ENCODE measurements at places on chromosomes 12 and 14.

DNA sequence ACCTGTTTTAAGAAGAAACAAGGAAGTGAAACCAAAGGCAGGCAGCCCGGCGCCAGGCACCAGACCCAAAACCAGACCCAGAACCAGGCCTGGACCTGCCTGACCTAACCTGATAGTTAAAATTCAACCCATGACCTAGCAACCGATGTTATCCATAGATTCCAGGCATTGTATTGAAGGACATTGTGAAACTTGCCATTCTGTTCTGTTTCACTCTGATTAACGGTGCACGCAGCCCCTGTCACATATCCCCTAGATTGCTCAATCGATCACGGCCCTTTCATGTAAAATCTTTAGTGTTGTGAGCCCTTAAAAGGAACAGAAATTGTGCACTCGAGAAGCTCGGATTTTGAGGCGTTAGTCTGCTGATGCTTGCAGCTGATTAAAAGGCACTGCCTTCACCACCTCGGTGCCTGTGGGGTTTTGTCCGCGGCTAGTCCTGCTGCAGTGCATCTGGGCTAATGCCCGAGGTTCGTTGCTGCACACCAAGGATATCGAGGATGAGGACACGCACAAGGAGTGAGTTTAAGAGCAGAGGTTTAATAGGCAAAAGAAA is 262.5 kb upstream of the TMEM132C start:
- no peak for DNase-seq

- no peak for DNase-seq
Measured at GRCh38 chr12:116959198-116959460, 48.4 kb downstream of the FBXW8 start.

- no peak for DNase-seq
Measured at GRCh38 chr12:65675141-65675621, 149.1 kb upstream of the HMGA2 start.

DNA sequence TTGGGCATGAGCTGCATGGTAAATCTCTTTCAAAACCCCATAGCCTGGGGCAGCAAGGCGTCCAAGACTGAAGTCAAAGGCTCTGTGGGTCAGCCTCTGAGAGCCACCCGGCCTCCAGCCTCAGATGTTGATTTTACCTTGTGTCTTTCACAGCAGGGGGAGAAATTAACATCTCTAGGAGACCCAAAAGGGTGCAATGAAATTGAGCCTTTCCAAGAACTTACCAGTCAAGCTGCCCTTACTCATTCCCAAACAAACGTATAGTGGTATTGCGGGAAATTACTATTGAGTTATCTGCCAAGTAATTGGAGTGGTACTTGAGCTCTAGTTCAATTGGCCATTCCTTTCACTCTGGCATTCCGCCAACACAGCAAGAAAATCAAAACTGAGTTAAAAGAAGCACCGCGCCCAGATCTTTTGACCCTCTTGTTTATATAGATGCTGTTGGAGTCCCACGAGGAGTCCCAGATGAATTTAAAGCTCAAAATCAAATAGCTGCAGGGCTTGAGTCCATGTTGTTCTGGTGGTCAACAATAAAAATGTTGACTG is 380.7 kb upstream of the SYT1 start:
- no peak for DNase-seq

GRCh38 chr14:32648434-32648833 is 290.2 kb upstream of the NPAS3 start:
- DNase-seq = no peak

GRCh38 chr12:76031081-76031413 is 529 bp downstream of the PHLDA1 start:
- DNase-seq = no peak

- no peak for DNase-seq
Measured at GRCh38 chr14:50447461-50447860, 50.8 kb upstream of the CDKL1 start.

DNA sequence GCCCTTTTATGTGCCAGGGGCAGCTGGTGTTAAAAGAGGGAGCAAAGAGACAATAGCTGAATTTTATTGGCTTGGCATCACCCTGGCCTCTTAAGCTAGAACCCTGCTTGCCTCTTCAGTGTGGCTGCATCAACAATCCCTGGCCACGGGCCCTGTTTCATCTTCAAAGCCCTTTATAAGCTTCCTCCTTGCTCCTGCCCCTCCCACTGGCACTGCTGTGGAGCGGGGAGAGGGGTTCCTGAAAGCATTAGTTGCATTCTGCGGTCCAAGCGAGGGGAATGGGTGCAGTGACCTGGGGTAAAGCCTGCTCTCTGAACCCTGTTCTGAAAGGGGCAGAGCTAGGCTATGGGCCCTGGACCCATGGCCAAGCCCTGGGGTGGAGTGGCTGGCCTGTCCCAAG is 220 bp upstream of the KRT83 start:
- no peak for DNase-seq

DNA sequence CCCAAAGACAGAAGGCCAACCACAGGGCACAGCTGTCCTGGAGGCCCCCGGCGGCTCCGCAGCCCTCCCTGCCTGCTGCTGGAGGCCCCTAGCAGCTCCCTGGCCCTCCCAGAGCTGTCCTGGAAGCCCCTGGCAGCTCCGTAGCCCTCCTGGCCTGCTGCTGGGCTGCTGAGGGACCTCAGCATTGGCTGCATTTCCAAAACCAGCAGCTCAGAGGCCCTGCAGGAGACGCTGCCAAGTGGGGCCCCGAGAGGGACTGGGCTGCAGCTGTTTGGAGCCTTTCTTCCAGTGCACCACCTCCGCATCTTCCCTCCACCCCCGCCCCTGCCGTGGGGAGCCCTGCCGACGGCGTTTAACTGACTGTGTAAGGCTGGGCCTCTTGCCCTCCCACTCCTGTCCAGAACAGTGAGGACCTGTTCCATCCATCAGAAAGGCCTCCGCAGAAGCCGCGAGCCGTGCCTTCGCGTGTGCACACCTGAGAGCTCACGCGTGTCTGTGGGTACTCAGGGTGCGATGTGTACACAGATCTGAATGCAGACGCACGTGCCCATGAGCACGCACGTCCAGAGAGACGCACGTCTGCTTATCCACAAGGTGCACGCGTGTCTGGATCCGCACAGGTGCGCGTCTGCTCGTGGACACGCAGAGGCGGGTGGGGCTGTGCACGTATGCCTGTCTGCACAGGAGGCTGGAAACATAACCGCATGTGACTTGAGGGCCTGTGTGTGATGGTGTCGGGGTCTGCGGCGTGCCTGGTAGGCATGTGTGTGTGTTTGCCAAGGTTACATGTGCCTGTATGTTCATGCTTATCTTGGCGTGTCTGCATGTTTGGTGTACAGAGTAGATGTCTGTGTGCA is 57.0 kb upstream of the FBRSL1 start:
- DNase-seq = no peak

DNA sequence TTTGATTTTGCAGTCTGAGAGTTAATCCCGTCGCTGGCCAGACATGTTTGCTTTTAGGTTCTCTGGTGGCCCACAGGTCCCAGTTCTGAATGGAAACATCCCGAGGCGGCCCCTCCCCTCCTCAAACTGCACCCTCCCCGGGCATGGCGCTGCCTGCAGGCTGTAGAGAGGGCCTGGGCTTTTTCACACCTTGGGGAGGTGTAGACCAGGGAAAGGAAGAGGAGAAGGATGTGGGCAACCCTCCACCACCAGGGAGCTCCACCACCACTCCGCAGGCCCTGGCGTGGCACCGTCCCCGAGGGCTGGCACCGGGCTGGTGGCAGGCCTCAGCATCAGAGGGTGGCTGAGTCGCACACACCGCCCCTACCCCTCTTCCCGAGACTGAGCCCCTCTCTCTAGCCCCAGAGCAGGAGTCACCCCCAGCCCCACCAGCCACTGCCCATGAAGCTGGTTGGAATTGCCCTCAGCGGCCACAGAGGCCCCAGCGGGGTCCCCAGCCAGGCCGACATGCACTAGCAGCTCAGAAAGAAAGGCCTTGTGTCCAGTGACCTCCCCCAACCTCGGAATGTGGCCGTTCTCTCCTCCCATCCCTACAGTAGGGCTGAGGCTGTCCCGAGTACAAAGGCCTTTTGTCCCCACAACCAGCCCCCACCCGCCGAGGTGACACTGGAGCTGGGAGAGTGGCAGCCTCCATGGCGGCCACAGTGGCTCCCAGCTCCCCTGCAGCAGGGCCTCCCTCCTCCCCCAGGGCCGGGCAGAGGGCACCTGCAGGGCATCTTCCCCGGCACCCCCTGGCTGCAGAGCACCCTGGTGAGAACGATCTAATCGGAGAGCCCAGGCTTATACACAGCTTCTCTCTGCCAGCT is 23.5 kb upstream of the INF2 start:
- peak; percentile 41 for DNase-seq

- no peak for DNase-seq
Measured at GRCh38 chr14:65371784-65372183, 40.7 kb upstream of the FUT8 start.

- no peak for DNase-seq
Measured at GRCh38 chr14:54686219-54686870, 119.4 kb downstream of the SAMD4A start.

DNA sequence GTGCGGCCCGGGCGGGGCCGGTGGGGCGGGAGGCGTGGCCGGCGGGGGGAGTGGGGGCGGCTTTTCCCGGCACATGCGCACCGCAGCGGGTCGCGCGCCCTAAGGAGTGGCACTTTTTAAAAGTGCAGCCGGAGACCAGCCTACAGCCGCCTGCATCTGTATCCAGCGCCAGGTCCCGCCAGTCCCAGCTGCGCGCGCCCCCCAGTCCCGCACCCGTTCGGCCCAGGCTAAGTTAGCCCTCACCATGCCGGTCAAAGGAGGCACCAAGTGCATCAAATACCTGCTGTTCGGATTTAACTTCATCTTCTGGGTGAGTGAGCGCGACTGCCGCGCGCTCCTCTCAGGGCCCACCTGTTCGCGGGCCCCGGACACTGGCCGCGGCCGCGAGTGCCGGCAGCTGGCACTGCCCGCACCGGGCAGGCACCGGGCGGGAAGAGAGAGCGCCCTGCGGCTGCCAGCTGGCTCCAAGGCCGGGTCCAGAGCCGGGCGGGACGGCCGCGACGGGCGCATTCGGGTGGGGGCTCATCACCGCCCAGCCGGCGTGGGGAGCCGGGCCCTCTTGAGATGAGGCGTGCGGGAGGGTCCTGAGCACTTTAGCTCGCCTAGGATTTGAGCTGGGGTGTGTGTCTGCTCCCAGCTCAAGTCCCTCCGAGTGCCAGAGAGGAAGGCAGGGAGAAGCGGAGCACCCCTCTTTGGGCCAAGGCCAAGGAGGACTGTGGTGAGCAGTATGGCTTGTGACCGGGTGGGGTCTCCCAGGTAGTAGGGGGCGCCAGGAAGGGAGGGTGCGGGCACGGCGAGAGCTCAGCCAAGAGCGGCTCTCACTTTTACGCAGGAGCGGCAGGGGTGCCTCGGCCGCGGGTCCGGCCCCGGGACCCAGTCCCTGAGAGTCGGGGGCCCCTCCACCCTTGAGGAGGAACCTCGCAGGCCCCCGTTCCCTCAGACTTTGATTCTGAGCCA is at the start of gene CD9:
CD9 (plus strand) TSS at position 145 of the 957 bp plus-strand sequence; CDS start at position 245, 100 bp downstream.
- DNase-seq = peak; percentile 53

DNA sequence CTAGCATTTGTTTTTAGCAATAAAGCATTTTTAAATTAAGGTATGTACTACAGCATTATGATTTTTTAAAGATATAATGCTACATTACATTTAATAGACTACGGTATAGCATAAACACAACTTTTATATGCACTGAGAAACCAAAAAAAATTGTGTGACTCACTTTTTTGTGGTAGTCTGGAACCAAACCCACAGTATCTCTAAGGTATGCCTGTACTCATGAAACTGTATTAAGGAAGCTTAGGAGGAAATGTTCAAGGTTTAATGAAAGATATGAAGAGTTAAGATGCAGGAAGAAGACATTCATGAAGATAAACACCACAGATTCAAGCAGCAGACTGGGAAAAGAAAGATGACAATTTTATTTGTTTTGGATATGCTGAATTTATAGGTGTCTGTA is 51.7 kb downstream of the PPP1R12A start:
- peak; percentile 26 for DNase-seq

GRCh38 chr12:5783289-5783920 is 161.7 kb downstream of the ANO2 start:
- DNase-seq = no peak

- no peak for DNase-seq
Measured at GRCh38 chr12:126998747-126999285, 1268.2 kb upstream of the TMEM132C start.

- DNase-seq = no peak
Measured at GRCh38 chr14:88322504-88323085, 474 bp downstream of the KCNK10 start.

All from hematopoietic multipotent progenitor cell (in vitro differentiated cells).